ENCODE measurements at places on chromosomes 1 and 21. TPM values are rescaled to one million over a fixed set of nuclear protein-coding genes. Genes with fewer than 3 reads are reported as not detected.

- peak; percentile 71 for DNase-seq
- H3K27ac ChIP-seq: peak overlapping the region; percentile 100
- peak overlapping the region; percentile 84 for H3K4me3 ChIP-seq
- H3K27me3 ChIP-seq: no peaks in the 10 kb centered on the region
These were observed 1.0 kb upstream of the PIGV start for GRCh38 chr1:26786437-26787380.

GRCh38 chr1:212402666-212403321 lies 11.9 kb downstream of the PACC1 start:
- DNase-seq: no peak
- no peak overlapping the region for H3K27ac ChIP-seq
- H3K4me1 ChIP-seq: no peaks in the 10 kb centered on the region
- H3K27me3 ChIP-seq: no peaks in the 10 kb centered on the region

DNA sequence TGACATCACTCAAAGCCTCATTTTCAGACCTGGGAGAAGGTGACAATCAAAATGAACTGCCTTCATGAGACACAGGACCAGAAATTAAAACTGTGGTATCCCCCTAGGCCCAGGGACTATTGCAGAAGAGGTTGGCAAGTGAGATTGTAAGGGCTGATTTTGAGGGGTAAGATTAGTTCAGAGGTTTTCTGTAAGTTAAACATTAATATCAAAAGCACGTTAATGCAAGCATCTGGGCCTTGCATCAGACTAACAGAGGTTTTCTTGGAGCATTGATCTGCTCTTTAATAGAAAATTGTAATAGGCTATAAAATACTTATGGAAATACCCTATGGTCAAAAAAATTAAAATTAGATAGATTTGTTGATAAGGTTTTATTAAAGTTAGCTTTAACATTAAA lies 14.6 kb upstream of the GBP4 start:
- peaks cover 25% of the 10 kb centered on the region for H3K36me3 ChIP-seq
- H3K27me3 ChIP-seq: no peaks in the 10 kb centered on the region
- DNase-seq: no peak
- H3K4me3 ChIP-seq: no peak overlapping the region
- no peaks in the 10 kb centered on the region for H3K4me1 ChIP-seq

- no peaks in the 10 kb centered on the region for H3K4me1 ChIP-seq
- no peaks in the 10 kb centered on the region for H3K27me3 ChIP-seq
- no peak overlapping the region for H3K27ac ChIP-seq
- no peaks in the 10 kb centered on the region for H3K36me3 ChIP-seq
- no peak overlapping the region for H3K4me3 ChIP-seq
These were observed 520.4 kb downstream of the RWDD3 start for GRCh38 chr1:95754412-95754811.

GRCh38 chr1:116326486-116326885 lies 46.6 kb upstream of the ATP1A1 start:
- H3K27me3 ChIP-seq: no peaks in the 10 kb centered on the region
- H3K4me1 ChIP-seq: peaks cover 53% of the 10 kb centered on the region
- no peak for DNase-seq

- peaks cover 23% of the 10 kb centered on the region for H3K27me3 ChIP-seq
- peak; percentile 34 for DNase-seq
- no peak within 1 kb of the TSS for H3K27ac ChIP-seq
- H3K4me3 ChIP-seq: no peak within 1 kb of the TSS
These were observed at the start of gene C1orf167 for GRCh38 chr1:11761988-11762406. Gene C1orf167, plus strand, starts transcription at chr1:11762193. Its CDS starts 2,208 bp downstream, at chr1:11764401.

GRCh38 chr1:183872403-183872802 lies 67.5 kb downstream of the RGL1 start:
- H3K27ac ChIP-seq: no peak overlapping the region
- no peaks in the 10 kb centered on the region for H3K27me3 ChIP-seq
- peaks cover 13% of the 10 kb centered on the region for H3K4me1 ChIP-seq
- no peak for DNase-seq

GRCh38 chr1:11126569-11126968 lies 26.9 kb upstream of the EXOSC10 start:
- H3K27ac ChIP-seq: no peak overlapping the region
- peaks cover 56% of the 10 kb centered on the region for H3K36me3 ChIP-seq
- H3K4me3 ChIP-seq: no peak overlapping the region
- H3K27me3 ChIP-seq: no peaks in the 10 kb centered on the region

GRCh38 chr1:169486281-169487051 lies 722 bp upstream of the SLC19A2 start:
- H3K4me3 ChIP-seq: peak overlapping the region; percentile 82
- H3K27ac ChIP-seq: peak overlapping the region; percentile 89
- no peaks in the 10 kb centered on the region for H3K36me3 ChIP-seq
- DNase-seq: no peak

GRCh38 chr1:82030830-82031229 lies 230.1 kb downstream of the ADGRL2 start:
- no peaks in the 10 kb centered on the region for H3K36me3 ChIP-seq
- no peak overlapping the region for H3K27ac ChIP-seq
- H3K4me1 ChIP-seq: no peaks in the 10 kb centered on the region
- no peaks in the 10 kb centered on the region for H3K27me3 ChIP-seq
- no peak for DNase-seq
- no peak overlapping the region for H3K4me3 ChIP-seq

DNA sequence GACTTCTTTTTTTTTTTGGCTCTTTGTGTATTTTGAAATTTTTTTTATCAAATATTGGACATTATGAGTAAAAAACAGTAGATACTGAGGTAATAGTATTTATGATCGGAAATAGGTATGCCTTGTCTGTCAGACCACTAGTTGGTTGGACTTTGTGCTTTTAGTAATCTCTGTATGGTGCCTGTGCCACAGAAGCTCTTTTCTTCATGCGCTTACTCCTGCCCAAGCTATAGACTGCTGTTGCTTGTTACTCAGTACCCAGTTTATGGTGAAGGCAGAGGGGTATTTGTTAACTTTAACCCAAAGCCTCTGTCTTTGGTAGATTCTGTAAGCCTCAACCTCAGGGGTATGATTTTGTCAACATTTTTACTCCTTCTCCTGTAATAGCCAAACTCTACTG lies 8.6 kb downstream of the SLC30A7 start:
- no peak overlapping the region for H3K4me3 ChIP-seq
- no peak overlapping the region for H3K27ac ChIP-seq
- peaks cover 70% of the 10 kb centered on the region for H3K36me3 ChIP-seq

- peaks cover 8% of the 10 kb centered on the region for H3K36me3 ChIP-seq
- H3K27ac ChIP-seq: no peak overlapping the region
- H3K4me1 ChIP-seq: peaks cover 12% of the 10 kb centered on the region
- no peak for DNase-seq
- H3K27me3 ChIP-seq: no peaks in the 10 kb centered on the region
These were observed 36.3 kb upstream of the S1PR1 start for GRCh38 chr1:101200513-101200912.

The TAF1A gene
- total RNA-seq: 10.0 TPM

The SLC30A10 gene
- not detected for total RNA-seq

The LCE2A gene
- total RNA-seq: not detected

The VCAM1 gene
- 0.08 TPM for total RNA-seq

The GJA9 gene
- total RNA-seq: not detected

The ESPN gene
- total RNA-seq: 1.0 TPM

The AGMAT gene
- 10.3 TPM for total RNA-seq
